ENCODE measurements at places on chromosomes 3 and 15. TPM values are rescaled to one million over a fixed set of nuclear protein-coding genes. Genes with fewer than 3 reads are reported as not detected.

Gene TUSC7
- not detected for total RNA-seq

Gene MYH15
- 0.62 TPM for total RNA-seq

Gene CCR2
- total RNA-seq: not detected

Gene IQCF5
- not detected for total RNA-seq

Gene CA12
- 128 TPM for total RNA-seq

Data from uterine smooth muscle cell (primary cell).